GM12892 (cell line): ENCODE measurements at places on chromosomes 6 and 20.

DNA sequence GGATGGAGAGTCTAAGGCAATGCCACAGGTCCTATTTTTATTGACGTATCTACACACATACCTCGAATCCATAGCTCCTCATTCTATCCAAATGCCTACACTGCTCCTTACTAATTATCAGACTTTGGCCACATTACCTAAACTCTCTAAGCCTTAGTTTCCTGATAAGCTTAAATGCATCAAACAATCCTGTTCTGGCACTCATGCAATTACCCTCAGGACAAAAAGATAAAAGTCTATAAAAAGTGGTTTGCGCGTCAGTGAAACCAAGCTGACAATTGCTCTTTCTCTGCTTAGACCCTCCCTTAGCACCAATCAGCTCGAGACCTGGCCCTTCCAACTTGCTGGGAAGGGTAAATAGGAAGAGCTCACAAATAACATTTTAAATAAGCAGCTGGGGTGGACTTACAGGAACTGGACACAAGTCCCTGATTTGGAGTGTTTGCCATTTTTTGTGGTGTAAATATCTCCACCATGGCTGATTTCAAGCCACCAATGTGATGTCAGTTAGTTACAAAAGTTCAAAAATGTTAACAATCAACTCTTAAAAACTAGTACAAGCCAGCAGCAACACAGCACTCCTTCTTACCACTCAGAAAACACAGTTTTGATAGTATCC is 7.2 kb upstream of the PLEKHG1 start:
- DNase-seq = no peak

DNA sequence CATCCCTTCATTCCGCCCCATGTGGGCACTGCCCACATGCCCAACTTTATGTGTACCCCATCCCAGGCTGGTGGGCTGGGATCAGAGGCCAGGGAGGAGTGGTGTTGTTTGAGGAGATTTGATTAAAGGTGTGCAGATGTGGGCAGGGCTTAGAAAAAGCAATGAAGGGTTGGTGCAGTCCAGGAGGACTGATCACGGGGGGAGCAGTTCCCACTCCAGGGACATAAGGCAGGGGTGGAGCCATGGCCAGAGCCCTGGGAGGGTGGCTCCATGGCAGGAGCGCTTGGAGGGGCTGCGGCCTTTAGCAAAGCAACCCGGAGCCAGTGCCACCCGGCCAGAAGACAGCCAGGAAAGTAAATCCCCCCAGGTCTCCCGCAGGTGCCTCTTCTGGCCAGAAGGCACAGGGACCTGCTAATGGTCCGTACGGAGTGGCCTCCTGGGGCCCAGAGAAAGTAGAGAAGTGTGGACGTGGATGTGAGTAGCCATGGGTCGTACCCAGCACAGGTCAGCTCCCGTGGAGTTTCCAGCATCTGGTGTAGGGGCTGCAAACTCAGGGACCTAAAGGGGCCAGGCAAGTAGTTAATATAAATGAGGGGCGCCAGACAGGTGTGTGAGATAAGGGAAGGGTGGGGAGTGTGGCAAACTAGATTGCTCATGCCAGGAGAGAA is 62.1 kb upstream of the APCDD1L start:
- no peak for DNase-seq

GRCh38 chr20:29741894-29742698 is 1515.4 kb upstream of the DEFB115 start:
- DNase-seq = no peak

DNA sequence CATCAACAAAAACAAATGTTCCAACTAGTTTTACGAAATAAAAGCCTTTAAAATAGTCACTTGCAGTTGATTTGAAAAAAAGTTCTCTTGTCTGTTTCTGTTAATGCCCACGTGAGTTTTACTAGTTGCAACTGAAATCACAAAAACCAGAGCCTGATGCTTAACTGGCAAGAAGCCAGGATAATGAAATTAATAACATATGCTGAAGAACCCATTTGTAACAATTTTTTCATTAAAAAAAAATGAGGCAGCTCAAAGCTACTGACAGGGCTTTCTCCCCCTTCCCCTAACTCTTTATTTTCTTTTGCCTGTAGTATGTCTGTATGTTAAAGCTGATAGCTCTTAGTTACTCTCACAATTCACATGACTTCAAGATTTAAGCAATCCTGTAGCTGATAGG is 132.7 kb upstream of the EYA4 start:
- no peak for DNase-seq

- no peak for DNase-seq
These were observed 34.6 kb downstream of the PANK2 start for GRCh38 chr20:3923818-3924217.

DNA sequence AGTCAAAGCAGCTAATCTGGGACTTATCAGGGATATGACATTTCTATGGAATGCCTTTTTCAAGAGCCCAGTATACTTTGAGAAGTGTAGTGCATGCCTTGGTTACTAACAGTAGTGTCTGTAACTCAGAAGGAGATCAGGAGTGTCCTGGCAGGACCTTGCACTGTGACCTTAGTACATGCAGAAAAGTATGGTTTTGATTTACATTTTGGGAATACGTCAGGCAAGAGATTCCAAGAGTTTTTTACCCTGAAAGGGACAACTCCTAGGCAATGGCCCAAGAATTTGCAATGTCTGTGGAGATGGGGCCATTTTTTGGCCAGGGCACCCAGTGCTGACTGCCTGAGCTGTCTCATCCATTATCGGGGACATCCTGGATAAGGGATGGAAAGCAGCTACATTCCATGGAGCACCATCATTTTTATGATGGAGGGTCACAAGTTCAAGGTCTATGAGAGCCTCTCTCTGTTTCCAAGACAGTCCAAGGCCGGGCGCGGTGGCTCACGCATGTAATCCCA is 80.2 kb downstream of the FAM50B start:
- DNase-seq = no peak

DNA sequence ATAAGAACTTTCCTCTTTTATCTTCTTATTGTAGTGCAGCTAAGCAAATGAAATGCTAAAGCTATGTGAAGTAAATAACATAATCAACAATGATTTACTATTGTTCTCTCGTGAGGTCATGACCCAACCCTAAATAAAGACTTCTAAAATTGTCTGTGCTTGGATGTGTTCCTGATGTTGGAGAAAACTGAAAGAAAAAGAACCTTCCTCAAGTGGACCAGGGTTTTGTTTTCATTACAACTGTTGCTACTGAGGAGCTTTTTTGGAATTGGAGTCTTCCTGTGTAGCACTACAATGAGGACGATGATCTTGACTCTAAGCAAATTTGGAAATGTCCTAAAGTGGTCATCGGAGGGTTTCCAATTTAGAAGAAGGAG is 59.7 kb upstream of the SUPT3H start:
- no peak for DNase-seq

GRCh38 chr6:106591111-106591825 is 38.0 kb downstream of the RTN4IP1 start:
- DNase-seq = no peak

GRCh38 chr6:79425589-79426311 is 111.5 kb downstream of the LCA5 start:
- no peak for DNase-seq

DNA sequence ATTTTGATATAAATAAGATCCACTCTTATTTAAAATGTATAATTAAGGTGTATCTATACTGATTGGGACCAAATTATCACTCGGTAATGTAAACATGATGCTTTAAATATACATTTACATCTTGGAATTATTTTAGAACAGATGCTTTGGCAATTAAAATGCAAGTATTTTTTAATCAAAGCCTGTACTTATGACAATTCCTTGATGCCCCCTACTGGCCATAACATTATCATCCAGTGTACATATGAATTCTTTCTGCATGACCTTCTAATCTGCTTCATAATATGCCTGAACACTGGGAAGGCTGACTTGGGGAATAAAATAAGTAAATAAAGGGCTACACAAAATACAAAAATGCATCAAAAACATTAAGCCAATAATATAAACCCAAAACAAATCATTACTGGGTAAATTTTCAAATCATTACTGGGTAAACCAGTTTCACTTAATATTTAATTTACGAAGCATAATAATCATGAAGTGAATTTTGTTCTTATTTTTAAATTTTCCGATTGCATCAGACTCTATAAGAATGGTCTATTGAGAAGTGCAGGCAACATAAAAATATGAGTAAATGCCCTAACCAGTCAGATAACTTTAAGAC is 65.1 kb downstream of the CGA start:
- no peak for DNase-seq
